ENCODE measurements at places on chromosomes 2 and 18.

DNA sequence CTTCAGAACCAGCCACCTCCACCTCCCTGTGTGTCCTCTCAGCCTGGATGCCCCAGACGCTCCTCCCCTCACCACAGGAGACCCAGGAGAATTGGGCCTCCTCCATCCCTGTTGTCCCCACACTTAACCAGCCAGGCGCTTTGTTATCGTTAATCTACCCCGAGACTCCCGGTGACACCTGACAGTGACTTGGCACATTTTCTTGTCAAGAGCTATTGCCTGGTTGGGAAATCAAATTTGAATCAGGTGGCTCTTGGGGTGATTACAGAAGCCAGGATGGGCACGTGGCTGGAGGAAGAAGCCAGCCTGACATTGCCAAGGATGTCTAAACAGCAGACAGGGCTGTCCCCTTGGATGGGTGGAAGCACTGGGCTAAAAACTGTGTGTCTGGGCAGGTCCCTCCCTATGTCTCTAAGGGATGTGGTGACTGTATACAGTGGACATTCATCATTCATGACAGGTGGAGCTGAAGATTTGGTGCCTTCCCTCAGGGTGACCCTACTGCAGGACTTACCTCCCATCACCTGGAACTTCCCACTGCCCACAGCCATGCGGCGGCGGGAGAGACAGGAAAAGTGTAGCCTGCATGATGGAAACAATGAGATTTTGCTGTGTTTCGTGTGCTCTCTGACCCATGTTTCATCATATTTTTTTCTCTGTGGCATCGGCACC lies 157.2 kb upstream of the CAPN13 start:
- no peak for DNase-seq

GRCh38 chr2:33496150-33496549 lies 19.7 kb downstream of the RASGRP3 start:
- DNase-seq: no peak

GRCh38 chr2:196719110-196719872 lies 79.8 kb downstream of the CCDC150 start:
- no peak for DNase-seq

DNA sequence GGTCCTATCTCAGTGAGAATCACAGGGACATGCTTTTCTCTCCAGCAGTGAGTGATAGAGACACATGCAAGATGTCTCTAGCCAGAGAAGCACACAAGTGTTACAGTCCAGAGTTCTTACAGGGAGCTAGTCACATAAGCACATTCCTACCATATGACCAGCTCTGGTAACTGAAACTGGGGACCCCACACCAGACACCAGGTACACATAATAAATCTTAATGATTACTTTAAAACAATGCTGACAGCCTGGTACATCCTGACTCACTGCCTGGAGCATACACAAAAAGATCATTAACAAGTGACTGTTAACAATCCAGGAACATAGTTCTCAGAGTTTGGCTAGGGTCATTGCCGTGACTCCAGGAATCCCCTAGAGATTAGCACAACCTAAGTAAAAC lies 53.6 kb downstream of the GALNT1 start:
- no peak for DNase-seq

- no peak for DNase-seq
Measured at GRCh38 chr2:47429795-47430194, 26.8 kb downstream of the MSH2 start.

GRCh38 chr2:220858101-220858500 lies 714.0 kb downstream of the EPHA4 start:
- no peak for DNase-seq

GRCh38 chr2:178287652-178288344 lies 93.5 kb downstream of the OSBPL6 start:
- no peak for DNase-seq

- DNase-seq: no peak
Measured at GRCh38 chr18:42977982-42978637, 137.4 kb downstream of the RIT2 start.

DNA sequence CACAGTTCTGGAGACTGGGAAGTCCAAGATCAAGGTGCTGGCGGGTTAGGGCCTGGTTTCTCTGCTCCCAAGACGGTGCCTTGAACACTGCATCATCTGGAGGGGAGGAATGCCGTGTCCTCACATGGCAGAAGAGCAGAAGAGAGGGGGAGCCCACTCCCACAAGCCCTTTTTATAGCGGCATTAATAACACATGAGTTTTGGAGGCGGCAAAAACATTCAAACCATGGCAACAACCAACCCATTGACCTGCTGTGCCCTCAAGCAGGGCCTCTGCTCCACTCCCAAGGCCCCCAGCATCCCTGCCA lies 62.0 kb downstream of the SMAD7 start:
- no peak for DNase-seq

DNA sequence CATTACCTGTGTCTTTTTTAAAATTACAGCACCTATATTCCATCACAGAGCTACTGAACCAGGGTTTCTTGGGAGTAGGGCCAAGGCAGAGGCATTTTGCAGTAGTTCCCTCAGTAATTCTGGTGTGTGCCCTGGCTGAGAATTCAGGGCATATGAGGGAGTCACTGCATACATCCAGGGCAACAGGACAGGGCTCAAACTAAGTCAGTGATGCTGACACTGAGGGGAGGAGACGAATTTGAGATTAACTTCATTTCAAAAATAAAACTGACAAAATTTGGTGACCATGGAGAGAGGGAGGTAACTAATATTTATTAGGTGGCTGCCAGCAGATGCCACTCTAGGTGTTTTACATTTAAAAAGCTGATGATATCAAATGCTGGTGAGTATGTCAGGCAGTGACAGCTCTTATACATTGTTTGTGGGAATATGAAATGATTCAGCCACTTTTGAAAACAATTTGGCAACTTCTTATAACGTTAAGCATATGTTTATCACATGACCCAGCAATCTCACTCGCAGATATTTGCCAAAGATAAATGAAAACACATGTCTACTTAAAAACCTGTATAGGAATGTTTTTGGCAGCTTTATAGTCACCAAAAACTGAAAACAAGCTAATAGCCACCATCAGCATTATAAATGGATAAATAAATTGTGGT lies 20.3 kb downstream of the STRADB start:
- no peak for DNase-seq

GRCh38 chr2:136214307-136215200 lies 96.6 kb upstream of the CXCR4 start:
- DNase-seq: no peak

DNA sequence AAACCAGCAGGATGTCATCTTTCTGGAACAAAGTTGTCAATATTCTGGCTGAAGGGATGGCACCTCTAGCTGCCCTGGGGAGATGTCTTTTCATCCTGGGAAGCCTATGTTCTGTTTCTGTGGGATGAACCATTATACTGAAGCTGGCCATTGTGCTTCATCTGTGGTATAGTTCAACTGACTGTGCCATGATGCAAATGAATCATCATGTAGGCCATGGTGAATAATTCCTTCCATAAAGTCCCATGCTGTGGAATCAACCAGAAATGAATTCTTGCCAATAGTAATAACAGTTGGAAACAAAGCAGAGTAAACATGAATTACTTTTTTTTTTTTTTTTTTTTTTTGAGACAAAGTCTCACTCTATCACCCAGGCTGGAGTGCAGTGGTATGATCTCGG lies 64.1 kb upstream of the CNGA3 start:
- DNase-seq: no peak

DNA sequence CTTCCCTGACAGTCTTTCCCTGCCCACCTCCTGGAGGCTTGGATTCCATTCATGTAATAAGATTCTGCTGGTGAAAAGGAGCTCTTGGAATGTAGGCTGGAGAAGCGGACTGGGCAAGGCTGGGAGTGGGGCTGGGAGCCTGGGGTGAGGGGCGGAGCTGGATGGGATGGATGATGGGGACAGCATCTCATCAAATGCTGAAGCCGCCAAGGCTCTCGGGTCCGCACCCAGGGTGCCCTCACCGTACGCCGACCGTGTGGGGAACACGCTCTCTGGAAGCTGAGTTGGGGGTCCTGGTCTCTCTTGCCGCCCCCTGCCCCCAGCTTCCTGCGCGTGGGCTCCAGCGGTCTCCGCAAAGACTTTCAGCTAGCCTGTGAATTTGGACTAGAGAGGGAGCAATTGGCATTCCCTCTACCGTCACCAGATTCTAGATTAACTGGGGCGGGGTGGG lies 9.1 kb downstream of the RAX start:
- no peak for DNase-seq

GRCh38 chr2:3512086-3512485 lies 7.2 kb downstream of the ADI1 start:
- no peak for DNase-seq
